NCI-H1048 (cell line): ENCODE measurements at places on chromosomes 6 and 20.

- DNase-seq = no peak
Observed at GRCh38 chr20:50762045-50762422, 30.7 kb downstream of the PARD6B start.

- no peak for DNase-seq
Observed at GRCh38 chr6:508614-509013, 117.1 kb downstream of the IRF4 start.

DNA sequence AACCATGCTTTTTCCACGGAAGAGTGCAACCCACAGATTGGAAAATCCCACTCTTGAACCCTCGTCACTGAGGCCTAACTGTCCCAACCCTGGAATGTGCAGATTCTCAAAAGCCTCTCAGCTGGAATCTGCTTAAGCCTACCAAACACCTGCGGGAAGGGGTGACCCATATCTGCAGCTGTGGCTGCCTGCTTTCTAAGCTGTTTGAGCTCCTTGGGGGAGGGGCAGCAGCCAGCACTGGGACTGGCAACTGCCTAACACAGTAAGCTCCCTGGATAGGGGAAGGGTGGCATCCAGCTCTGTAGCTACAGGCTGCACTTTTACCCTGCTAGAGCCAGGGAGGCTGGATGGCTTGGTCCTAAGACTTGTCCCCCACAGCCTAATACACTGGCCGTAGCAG, 579.6 kb downstream of the COL12A1 start:
- DNase-seq = no peak

- no peak for DNase-seq
Observed at GRCh38 chr6:83430611-83431544, at the start of gene ME1. Gene ME1, minus strand, starts transcription at chr6:83431051. Its CDS starts 97 bp downstream, at chr6:83430954.

- DNase-seq = no peak
Observed at GRCh38 chr20:1301031-1301529, 27.9 kb downstream of the SDCBP2 start.

DNA sequence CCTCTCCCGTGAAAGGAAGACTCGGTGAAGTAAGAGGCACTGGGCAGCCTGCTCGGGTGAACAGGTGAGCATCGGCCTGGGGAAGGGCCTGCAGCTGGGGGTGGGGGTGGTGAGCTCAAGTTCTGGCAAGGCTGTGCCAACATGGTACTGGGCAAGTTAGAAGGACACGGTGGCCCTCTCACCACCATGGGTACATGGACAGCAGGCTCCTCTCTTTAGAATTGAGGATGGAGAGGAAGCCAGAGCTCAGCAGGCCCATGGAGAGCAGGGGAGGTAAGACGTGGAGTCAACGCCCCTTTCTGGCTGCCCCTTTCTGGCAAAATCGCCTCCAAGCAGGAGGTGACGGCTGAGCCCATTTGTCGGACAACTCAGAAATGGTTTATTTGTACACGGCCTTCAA, 135.6 kb downstream of the ANKRD60 start:
- DNase-seq = no peak

GRCh38 chr20:58330249-58330648, 20.7 kb downstream of the RAB22A start:
- DNase-seq = no peak

DNA sequence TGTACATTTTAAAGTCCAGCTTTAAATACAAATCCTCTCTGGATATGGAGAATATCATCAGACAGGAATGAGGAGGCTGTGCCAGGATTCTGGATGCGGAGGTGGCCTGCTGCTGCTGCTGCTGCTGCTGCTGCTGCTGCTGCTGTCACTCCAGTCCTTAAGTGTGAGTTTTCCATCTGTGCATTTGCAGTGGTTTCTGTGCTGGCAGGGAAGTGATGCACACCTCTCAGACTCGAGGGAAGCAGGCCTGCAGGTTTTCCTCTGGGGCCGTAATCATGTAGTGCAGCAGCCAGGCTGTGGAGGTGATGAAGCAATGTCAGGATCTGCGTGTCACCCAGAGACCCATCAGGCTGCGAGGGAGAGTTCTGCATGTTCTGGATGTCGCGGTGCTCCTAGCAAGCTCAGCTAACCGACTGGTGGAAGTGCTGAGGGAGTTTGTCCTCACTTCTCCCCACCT, 32.0 kb downstream of the CFAP61 start:
- no peak for DNase-seq
